ENCODE measurements at places on chromosomes 7 and 10. TPM values are rescaled to one million over a fixed set of nuclear protein-coding genes. Genes with fewer than 3 reads are reported as not detected.
A peak's percentile ranks its signal among the peaks of the same experiment; 100 is the strongest.

DNA sequence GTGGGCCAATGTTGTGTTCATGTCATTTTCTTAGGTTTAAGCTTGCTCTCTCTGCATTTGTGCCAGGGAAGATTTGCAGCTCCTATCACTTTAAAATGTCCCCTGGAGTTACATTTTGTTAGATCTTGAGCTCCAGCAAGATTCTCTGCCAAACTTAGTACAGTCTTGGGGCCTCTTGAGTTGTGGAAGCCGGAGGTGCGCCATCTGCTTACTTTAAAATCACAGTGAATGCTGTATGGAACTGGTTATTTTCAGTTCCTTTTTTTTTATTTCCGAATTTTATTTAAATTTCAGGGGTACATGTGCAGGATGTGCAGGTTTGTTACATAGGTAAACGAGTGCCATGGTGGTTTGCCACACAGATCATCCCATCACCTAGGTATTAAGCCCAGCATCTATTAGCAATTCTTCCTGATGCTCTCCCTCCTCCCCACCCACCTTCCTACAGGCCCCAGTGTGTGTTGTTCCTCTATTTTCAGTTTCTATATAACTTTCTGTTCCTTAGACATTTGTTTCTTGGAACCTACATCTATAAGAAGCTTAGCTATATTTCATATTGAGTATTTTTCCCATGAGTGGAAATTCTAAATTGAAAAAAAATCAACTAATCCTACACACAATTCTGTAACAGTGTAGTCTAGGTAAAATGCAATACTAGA lies 114.4 kb upstream of the CREB5 start:
- no peak for DNase-seq

DNA sequence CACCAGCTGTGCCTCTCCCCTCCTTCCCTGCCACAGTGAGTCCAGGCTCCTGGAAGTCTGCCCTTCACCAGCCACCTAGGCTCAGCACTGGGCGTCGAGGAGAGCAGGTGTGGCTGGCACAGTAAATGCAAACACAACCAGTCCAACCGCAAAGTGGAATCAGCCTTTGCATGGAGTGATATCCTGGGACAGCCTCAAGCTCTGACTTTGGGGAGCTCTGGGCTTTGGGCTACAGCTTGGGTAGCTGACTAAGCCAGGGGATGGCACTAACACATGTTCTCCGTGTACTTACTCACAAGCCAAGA lies 312.4 kb downstream of the KCNMA1 start:
- no peak for DNase-seq

GRCh38 chr7:99679400-99680191 lies at the start of gene CYP3A5:
Gene CYP3A5 (minus strand): TSS chr7:99679996. CDS start chr7:99679896, 100 bp downstream.
- DNase-seq: no peak

DNA sequence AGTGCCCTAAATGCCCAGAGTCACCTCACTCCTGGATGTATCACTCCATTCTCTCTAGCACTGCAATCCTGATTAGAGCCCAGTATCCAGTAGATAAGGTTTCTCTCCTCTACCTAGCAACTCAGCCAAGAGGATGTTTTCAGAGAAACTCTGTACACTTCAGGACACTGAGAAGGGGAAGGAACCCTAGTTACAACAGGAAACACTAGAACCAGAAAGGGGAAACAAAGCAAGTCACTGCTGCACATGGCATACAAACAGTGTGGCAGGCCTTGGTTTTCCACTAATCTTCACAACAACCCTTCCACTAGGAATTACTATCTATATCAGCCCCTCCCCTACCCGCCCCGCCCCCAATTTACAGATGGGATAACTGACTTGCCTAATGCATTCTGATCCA lies 1.6 kb downstream of the FAM204A start:
- no peak for DNase-seq

DNA sequence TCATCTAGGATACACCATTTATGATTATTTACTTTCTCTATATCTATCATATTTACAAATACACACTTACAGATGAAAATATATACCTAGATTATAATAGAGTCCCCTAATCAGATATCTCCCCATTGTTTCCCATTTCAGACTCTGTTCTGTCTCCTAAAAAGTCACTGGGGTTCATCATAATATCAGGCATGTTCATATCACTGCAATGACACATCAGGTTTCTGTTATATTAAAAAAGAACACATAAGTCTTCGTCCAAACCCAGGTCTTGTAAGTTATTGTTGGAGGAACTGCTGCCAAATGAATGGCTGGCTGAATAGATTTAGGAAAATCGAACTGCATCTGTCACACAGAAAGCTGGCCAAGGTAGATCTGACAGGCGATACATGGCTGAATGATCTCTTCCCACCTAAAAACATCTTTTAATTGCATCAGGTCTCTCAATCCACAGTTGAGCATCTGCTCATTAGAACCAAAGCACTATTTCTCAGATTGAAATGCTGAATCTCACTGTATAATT lies 178.7 kb downstream of the CACNA2D1 start:
- no peak for DNase-seq

- no peak for DNase-seq
Measured at GRCh38 chr7:82164813-82165212, 278.8 kb downstream of the CACNA2D1 start.

GRCh38 chr7:142774826-142775225 lies 4.1 kb downstream of the PRSS2 start:
- no peak for DNase-seq

- no peak for DNase-seq
Measured at GRCh38 chr10:128779416-128779815, 653.2 kb upstream of the MKI67 start.

DNA sequence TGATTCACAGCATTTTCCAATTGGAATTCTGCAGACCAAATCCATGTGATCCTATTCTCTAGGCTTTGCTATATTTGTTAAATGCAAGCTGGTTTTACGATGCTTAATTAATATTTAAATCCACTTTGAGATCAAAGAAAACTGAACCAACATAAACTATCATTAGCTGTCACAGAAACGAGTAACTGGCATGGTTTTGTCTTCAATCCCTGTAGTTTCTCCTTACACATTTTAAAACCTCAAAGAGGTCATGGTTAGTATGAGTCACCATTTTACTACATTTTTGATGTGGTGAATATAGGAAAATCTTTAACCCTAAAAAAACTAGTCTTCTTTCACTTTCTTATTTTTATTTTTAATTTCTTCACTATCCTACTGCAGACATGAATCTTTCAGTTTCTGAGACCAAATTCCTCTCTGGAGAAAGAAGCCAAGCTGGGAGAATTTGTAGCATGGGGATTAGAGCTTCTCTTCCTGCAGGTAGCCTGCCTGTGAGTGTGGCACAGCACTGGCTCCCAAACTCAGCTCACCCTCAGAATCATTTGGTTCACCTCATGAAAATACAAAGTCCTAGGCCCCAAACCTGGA lies 8.7 kb upstream of the LIPM start:
- DNase-seq: no peak

- DNase-seq: peak; percentile 45
Measured at GRCh38 chr7:45573661-45574415, at the start of gene ADCY1. Gene ADCY1 (plus strand): TSS chr7:45574368. CDS start chr7:45574544, 176 bp downstream.

DNA sequence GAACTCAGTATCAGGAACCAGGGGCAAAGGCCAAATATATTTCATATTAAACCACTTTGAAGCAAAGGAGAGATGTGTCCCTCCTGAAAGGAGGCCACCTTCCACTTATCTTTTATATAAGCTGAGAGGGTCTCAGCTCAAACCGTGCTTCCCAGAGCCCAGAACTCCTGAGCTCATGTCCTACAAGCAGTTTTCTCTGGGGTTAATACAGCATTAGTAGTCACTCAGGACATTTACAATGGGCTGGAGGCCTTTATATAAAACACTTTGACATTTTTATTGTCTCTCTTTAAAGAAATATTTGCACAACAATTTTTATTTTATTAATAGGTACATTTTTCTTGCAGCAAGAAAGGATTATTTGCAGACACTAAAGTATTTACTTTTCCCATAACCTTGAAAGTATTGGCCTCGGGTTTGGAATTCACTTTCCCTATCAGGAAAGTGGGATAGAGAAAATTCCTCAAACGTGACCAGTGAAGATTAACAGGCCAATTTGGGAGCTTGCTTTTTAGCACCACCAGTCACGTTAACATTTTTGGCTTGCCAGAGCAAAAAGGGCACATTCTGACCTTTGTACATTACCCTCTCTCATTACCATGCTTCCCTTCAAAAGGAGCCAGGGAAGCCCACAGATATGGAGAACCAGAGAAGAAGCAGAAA lies 464.9 kb upstream of the NRP1 start:
- DNase-seq: no peak

- no peak for DNase-seq
Measured at GRCh38 chr10:27893358-27893954, 105.4 kb downstream of the ODAD2 start.

GRCh38 chr7:5532536-5533335 lies 109.1 kb upstream of the TNRC18 start:
- DNase-seq: peak; percentile 57

GRCh38 chr7:60706-61105 lies 131.7 kb upstream of the FAM20C start:
- no peak for DNase-seq

DNA sequence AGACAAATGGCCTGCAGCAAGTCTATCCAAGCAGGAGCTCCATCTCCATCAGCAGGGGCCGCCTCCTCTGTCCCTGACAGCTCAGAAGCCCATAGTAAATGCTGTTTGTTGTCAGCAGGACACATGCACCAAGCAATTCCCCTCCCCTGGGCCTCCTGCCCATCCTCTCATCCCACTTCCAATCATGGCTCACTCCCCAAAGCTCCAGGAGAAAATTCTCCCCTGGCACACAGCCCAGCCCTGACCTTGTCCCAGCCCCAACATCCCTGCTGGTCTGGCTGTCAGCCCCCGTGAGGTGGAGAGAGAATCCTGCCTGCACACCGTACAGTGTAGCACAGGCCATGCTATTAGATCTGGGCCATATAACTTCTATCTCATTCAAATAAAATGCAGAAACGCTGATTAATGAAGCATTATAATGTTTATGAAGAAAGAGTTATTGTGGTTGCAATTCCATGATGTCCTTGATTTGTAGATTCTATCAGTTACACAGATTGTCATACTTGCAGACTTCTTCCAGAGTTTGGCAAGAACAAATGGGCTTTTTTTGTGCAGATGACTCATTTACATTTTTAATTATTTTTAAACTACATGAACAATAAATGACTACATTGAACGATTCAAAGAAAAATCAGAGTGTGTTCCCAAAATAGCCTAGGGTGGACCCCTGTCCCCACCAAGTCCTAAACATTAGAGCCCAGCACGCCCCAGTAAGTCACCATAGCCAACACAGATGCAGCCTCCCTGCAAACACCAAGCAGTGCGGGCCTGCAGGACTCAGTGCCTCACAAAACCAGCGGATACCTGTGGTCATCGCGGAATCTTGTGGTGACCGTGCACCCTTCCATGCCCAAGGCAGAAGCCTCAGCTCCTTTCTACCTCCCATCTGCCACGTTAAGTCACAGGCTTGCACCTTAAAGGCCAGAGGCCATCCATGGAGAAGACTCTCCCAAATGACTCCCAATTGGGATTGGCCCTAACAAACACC lies 70.1 kb downstream of the COBL start:
- no peak for DNase-seq

- no peak for DNase-seq
Measured at GRCh38 chr10:37667736-37668135, 189.7 kb downstream of the ZNF248 start.

GRCh38 chr10:74977913-74978847 lies 133.3 kb upstream of the SAMD8 start:
- DNase-seq: peak; percentile 66

- DNase-seq: no peak
Measured at GRCh38 chr10:100600218-100600617, 64.5 kb downstream of the HIF1AN start.

DNA sequence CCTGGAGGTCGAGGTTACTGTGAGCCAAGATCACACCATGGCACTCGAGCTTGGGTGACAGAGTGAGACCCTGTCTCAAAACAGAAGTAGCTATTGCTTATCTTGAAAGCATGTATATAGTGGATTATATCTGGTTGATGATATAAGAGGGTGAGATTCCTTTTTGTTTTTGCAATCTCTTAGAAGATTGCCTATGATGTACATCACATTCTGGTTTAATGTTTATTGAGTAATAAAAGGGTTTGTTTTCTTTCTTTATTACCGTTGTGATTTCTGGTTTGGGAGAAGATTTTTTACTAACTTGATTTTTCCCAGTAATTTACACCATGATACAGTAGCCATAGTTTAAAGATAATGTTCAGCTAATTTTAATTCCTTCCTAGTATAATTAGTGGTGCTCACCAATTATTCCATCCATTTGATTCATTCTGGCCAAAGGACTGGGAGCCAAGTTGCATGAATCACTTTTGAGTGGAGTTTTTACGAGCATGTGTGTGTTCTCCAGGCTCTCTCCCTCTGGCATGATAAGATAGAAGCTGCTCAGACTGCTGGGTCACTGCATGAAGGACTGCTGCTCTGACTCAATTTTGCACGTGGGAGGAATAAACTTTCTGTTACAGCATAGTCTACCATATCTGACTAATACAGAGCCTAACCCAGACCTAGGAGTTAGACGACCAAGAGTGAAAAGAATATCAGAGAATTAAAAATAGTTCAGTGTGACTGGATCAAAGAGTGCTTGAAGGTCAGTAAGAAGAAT lies 13.5 kb upstream of the TSPAN13 start:
- peak; percentile 19 for DNase-seq

GRCh38 chr10:131655101-131655849 lies 245.5 kb upstream of the PPP2R2D start:
- DNase-seq: no peak

DNA sequence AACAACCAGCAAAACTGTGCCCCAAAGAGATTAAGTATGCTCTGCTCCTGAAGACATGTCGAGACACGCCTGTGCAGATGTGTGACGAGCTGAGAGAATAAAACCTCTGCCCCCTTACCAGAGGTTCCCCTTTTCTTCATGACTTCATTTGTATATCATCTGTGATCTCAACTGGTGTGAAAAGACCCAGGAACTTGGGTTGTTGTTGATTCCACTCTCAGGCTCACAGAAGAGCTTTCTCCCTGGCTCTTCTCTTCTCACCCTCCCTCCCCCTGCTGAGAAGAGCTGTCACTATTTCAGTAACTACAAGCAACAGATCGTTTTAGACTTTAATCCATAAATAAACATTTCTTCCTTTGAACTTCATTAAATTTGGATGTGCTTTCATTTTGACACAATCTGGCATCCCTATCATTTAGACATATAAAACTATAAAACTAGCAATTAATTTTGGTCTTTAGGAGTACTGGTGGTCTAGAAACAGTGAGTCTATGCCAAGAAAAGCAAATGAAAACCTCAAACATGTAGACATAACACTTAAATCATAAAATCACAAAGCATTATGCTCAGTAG lies 179.3 kb upstream of the FZD8 start:
- DNase-seq: no peak

- no peak for DNase-seq
Measured at GRCh38 chr10:96919785-96920430, 87.8 kb downstream of the LCOR start.

PPP1R17 gene
- total RNA-seq: not detected

NUB1 gene
- total RNA-seq: 84.1 TPM

EN2 gene
- total RNA-seq: not detected

PFKP gene
- 105 TPM for total RNA-seq

EXOSC1 gene
- total RNA-seq: 75.7 TPM

NPSR1 gene
- not detected for total RNA-seq

TRIM73 gene
- 12.1 TPM for total RNA-seq

EGR2 gene
- 64.3 TPM for total RNA-seq

PNLIPRP1 gene
- total RNA-seq: not detected

ANKRD1 gene
- not detected for total RNA-seq

PNLIP gene
- not detected for total RNA-seq

AIFM2 gene
- 7.2 TPM for total RNA-seq

LEP gene
- not detected for total RNA-seq

SLC26A3 gene
- not detected for total RNA-seq

LFNG gene
- 30.0 TPM for total RNA-seq

ITGA8 gene
- not detected for total RNA-seq

TAS2R4 gene
- 1.4 TPM for total RNA-seq

BBS9 gene
- total RNA-seq: 10.8 TPM

TUBB8 gene
- not detected for total RNA-seq

OR2A1 gene
- total RNA-seq: not detected
